ENCODE measurements at places on chromosomes 16 and 17. TPM values are rescaled to one million over a fixed set of nuclear protein-coding genes. Genes with fewer than 3 reads are reported as not detected.
A peak's percentile ranks its signal among the peaks of the same experiment; 100 is the strongest.

GRCh38 chr17:75622076-75622475, 11.2 kb upstream of the SMIM5 start:
- peaks cover 11% of the 10 kb centered on the region for H3K36me3 ChIP-seq
- H3K4me1 ChIP-seq = no peaks in the 10 kb centered on the region
- H3K27ac ChIP-seq = no peak overlapping the region
- H3K27me3 ChIP-seq = no peaks in the 10 kb centered on the region
- no peak overlapping the region for H3K4me3 ChIP-seq

GRCh38 chr16:78235168-78235800, 135.8 kb downstream of the WWOX start:
- no peak overlapping the region for H3K4me3 ChIP-seq
- H3K36me3 ChIP-seq = no peaks in the 10 kb centered on the region
- DNase-seq = peak; percentile 82
- H3K27me3 ChIP-seq = no peaks in the 10 kb centered on the region
- H3K27ac ChIP-seq = no peak overlapping the region

The KRTAP16-1 gene
- total RNA-seq = not detected

The TEX19 gene
- not detected for total RNA-seq

DNA sequence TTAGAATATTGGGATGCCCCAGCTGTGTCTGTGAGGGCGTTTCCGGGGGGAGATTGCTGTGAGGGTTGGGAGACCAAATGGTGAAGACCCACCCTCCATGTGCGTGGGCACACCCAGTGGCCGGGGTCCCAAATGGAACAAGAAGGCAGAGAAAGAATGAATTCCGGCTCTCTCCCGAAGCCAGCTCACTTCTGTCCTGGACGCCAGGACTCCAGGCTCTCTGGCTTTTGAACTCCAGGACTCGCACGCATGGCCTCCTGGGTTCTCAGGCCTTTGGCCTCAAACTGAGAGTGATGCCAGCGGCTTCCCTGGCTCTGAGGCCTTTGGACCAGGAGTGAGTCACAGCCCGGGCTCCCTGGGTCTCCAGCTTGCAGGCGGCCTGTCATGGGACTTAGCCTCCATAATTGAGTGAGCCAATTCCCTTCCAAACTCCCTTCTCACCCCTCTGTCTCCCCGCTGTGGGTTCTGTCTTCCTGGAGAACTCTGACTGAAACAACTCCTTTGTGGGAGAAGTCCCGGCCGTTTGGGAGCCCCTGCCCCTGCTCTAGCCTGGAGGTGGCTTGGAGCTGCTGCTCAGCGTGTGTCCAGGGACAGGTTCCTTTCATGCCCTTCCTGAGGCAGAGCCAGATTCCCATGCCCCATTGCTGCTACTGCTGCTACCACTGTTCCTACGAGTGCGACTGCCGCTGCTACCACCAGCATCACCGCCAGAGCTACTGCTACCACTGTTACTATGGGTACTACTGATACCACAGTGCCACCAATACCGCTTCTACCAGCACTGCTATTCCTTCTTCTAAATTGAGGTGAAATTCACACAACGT, 49.8 kb upstream of the CBX4 start:
- H3K27ac ChIP-seq = no peak overlapping the region
- H3K36me3 ChIP-seq = no peaks in the 10 kb centered on the region
- no peak for DNase-seq
- H3K27me3 ChIP-seq = peaks cover 29% of the 10 kb centered on the region

DNA sequence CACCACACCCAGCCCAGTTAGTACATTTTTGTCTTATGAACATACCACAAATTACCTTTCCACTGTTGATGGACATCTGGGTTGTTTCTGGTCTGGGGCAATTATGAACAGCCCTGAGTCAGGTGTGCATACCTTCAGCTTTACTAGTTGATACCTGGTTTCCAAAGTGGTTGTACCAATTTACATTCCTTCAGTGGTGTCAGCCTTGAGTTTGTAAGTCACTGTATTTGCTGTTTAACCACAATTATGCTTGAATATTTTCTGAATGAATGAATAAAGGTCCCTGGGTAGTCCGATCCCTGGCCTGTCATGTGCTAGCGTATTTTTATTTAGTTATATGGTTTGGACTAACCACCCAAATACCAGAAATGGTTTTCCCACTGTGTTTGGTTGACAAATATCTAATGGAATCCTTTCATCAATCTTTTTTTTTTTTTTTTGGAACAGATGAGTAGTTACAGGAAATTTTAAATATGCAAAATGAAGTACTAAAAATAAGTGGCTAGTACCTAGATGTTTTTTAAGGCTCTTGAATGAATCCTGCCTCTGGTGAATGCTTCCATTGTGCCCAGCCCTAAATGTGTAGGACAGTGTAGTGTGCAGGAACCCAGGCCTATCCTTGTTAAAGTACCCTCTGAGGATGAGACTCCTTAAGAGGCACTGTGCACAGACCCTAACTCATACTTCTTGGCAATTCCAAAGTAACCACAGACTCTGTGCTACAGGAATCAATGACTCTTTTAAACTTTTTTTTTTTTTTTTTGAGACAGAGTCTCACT, 3.7 kb downstream of the DUSP14 start:
- no peak overlapping the region for H3K4me3 ChIP-seq
- no peaks in the 10 kb centered on the region for H3K4me1 ChIP-seq
- DNase-seq = no peak

- no peaks in the 10 kb centered on the region for H3K4me1 ChIP-seq
- H3K36me3 ChIP-seq = no peaks in the 10 kb centered on the region
- no peaks in the 10 kb centered on the region for H3K27me3 ChIP-seq
- H3K4me3 ChIP-seq = no peak overlapping the region
- H3K27ac ChIP-seq = no peak overlapping the region
- no peak for DNase-seq
These were observed 1425.1 kb upstream of the CDH8 start for GRCh38 chr16:63461248-63461841.

The C16orf74 gene
- total RNA-seq = 6.7 TPM

The PIRT gene
- total RNA-seq = not detected

DNA sequence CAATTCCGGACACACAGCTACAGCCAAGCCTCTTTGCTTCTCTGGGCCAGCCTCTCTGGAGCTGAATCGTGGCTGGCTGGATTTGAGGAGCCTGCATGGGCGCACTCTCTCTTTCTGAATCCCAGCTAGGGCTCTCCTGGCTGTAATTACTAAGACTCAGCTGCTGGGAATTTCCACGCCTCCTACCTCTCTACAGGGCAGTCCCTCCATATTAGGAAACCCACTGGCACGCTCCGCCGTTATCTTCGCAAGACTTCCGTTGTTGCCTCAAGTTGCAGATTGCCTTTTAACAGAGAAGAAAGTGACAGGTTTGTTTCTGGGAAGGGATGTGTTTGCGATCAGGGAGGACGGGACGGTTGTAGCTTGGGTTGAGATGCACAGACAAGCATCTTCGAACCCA, 188.4 kb upstream of the NLRP1 start:
- no peak for DNase-seq
- no peak overlapping the region for H3K4me3 ChIP-seq
- H3K27me3 ChIP-seq = peaks cover 20% of the 10 kb centered on the region
- no peak overlapping the region for H3K27ac ChIP-seq

DNA sequence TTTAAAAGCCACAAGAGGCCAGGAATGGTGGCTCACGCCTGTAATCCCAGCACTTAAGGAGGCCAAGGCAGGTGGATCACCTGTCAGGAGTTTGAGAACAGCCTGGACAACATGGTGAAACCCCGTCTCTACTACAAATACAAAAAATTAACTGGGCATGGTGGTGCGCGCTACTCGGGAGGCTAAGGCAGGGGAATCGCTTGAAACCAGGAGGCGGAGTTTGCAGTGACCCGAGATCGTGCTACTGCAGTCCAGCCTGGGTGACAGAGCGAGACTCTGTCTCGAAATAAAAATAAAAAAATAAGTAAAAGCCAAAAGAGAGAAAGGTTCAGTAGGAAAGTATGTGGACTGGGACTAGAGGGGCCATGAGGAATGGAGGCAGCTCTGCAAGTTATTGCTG, 13.1 kb upstream of the ITGAL start:
- H3K27ac ChIP-seq = no peak overlapping the region
- no peaks in the 10 kb centered on the region for H3K36me3 ChIP-seq

The ZFPM1 gene
- 2.9 TPM for total RNA-seq
